ENCODE measurements at places on chromosomes 1 and 21.

- no peak for DNase-seq
These were observed 15.5 kb upstream of the LEPR start for GRCh38 chr1:65404941-65405340.

GRCh38 chr1:110700767-110701166 lies 26.0 kb upstream of the KCNA3 start:
- no peak for DNase-seq

GRCh38 chr1:109697066-109697465 lies 9.4 kb downstream of the GSTM1 start:
- DNase-seq = no peak

DNA sequence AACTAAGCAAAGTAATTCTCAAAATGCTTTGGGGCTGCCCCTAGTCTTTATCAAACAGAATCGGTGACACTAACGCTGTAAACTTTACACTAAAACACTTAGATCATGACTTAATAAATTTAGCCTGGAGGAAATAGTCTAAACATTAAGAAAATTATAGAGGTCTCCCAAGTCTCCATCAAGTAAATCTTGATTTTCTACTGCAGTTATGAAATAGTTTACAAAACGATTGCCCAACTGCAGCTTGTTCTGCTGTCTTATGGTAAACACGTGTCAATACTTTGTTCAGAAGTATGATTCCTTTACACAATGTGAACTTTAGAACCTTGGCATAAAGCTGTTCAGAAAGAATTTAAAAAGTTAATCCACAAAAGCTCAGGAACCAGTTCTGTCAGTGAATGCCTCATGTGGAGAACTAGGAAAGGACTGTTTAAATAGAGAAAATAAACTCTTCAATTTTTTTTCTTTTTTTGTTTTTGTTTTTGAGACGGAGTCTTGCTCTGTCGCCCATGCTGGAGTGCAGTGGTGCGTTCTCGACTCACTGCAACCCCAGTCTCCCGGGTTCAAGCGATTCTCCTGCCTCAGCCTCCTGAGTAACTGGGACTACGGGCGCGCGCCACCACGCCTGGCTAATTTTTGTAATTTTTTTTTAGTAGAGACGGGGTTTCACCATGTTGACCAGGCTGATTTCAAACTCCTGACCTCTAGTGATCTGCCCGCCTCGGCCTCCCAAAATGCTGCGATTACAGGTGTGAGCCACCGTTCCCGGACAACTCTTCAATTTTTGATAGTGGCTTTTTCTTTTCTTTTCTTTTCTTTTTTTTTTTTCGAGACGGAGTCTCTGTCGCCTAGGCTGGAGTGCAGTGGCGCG lies 1.6 kb downstream of the DDI2 start:
- DNase-seq = no peak

DNA sequence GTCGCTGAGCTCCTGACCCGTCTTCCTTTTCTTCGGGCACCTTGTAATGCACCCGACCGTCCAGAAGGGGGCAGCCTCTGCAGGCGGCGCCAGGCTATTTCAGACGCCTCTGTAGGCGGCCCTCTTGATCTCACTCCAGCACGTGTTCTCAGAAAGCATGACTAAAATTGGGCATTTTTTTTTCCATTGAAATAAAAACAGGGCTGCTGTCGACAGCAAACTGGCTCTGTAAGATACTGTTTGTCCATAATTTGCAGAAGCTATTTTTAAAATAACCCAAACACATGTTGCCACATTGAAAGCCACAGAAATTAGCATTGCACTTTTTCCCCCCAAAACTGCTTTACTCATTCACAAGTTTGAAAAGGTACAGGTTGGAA lies 78.0 kb downstream of the STUM start:
- DNase-seq = peak; percentile 83

- no peak for DNase-seq
These were observed 15.7 kb downstream of the HYI start for GRCh38 chr1:43438006-43438405.

DNA sequence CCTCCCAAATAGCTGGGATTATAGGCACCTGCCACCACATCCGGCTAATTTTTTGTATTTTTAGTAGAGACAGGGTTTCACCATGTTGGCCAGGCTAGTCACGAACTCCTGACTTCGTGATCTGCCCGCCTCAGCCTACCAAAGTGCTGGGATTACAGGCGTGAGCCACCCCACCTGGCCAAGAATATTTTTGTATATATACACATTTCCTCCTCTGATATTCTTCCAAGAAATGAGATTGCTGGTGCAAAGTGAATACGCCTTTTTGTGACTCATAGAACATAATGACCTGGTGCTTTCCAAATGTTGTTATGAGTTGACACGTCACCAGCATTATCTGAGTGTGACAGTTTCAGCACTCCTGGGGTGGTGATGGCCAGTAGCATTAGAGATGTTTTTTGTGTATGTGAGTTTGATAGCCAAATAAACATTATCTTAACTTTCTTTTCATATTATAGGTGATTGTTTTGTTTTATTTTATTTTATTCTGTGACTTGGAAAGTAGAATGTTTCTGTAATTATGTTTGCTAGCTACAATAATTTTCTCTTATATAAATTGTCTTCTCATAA lies 54.9 kb downstream of the KCNK1 start:
- no peak for DNase-seq

DNA sequence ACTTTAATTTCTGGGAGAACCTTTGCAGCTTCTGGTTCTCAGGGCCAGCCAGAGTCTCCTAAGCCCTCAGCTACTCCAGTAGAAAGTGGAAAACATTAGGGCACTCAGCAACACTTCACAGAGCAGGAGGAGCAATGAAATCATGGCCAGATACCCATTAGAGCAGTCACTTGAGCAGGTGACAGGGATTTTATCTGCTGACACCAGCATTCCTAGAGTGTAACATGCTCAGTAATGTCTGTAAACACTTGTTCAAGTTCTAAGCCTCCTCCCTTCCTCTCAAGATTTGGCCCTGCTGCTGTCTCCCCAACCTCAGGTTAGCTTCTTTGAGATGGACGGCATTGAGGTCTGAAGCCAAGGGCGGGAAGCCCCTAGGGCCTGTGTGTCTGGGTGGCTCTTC lies 218.0 kb downstream of the GRIK3 start:
- DNase-seq = no peak

- peak; percentile 19 for DNase-seq
These were observed 18.5 kb downstream of the PLA2G2D start for GRCh38 chr1:20100632-20101355.

DNA sequence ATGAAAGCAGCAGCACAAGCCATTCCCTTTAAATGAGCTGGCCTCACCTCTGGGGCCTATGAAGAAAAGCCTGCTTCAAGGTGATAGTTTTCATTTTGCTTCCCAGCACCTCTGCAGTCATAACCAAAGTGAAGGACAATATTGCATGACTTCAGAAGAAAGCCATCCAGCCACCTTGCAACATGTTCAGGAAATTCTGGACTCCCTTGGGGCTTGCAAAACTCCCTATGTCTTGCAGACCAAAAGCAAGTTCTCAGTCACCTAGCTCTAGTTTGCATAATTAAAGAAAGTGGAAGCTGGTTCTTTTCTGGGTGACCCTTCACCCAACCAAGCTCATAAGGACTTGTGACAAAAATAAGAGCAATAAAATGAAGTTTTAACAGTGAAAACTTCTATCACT lies 87.6 kb downstream of the GFI1 start:
- no peak for DNase-seq

DNA sequence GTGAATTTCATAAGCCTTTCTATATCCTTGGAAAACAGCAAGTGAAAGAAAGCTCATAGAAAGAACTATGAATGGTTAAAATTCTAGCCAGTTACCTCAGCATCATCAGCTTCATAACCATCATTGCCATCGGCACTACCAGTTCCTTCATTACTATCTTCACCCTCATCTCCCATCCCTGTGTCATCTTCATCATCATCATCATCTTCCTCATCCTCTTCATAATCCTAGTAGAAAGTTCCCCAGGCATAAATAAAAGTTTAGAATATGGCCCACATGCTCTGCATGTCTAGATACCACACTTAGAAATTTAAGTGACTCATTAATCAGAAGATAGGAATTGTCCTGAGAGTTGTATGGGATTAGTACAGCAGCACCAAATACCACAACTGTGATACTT lies 49.0 kb downstream of the TPR start:
- no peak for DNase-seq

DNA sequence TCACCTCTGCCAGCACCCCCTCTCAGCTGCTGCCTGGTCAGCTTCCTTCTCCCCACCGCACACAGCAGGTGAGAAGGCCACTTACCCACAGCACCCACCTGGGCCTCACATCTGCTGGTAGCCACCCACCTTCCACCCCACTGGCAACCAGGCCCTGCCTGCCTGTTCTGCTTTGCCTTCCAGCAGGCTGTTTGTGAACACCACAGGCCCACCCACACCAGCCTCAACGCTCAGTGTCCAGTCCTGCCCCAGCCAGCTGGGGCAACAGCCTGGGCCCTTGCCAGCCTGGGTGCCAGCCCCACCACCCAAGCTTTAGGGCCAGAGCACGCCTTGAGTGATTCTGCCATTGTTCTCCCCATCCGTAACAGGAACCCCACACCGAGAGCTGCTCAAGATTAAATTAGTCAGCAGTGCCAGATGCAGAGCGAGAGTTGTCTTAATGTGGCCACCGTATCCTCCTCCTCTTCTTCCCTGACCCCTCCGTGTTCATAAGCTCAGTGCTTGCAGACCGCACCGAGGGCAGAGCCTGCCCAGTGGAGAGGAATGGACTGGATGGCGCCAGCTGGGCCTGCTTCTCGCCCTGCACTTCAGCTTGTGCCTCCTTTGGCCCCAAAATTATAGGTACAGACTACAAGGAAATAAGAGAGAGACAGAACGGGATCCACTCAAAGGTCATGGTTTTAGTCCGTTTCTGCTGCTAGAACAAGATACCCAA lies 120.3 kb upstream of the COL6A1 start:
- no peak for DNase-seq

DNA sequence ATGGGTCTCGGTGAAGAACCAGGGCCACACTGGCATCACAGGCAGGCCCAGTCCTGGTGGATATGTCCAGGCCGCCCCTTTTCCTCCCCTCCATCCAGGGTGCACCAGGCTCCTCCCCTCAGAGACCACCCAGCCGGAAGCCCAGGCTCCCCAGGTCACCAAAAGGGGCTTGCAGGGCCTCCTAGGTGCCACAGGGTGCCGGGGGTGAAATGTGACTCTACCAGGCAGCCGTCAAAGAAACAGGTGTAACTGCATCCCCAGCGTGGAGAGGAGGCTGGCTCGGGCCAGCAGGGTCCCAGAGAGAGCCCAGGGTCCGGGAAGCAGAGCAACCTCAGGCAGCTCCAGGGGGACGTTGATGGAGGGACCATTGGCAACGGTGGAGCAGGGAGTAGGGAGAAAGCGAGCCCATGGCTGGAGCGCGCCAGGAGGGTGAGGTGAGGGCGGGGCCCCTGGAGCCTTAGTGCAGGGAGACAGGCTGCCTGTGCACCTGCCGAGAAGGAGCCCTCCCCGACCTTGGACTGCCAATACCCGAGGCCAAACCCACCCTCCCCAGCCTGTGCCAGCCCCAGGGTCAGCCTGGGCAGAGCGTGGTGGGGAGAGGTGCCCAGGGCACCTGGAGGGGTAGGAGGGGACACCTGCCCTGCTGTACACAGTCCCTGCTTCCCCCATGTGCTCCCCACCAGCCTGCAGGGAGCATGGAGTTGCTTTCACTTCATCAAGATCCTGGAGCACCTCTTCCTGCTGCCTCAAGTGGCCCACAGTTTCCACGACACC lies 48.3 kb upstream of the POFUT2 start:
- no peak for DNase-seq

GRCh38 chr1:157106813-157107189 lies 7.2 kb upstream of the ETV3L start:
- no peak for DNase-seq

DNA sequence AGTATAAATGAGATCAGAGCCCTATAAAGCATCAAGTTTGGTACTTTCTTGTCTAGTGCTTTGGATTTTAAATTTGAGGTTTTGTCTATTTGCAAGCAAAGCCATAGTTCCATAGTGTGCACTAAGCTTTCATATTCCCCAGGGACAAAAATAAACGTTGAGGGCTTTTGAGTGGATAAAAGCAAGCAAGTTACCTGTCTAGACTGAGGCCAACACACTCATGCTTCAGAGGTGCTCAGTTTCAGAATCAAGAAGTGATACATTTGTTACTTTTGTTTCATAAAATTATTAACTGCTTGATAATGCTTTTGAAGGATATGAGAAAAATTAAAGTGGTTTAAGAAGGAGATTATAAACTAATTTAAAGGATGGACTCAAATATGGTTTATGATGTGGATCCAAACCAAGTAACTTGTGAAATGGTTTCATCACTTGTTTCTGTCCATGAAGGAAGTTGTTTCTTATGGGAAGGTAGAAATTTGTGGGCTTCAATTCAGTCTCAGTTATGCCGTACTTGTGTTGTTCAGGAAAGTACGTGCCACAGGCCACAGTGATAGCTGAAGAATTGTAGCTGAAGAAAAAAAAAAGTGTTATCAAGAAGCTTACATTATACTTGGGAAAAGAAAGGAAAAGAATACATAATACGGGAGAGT lies 71.2 kb downstream of the CHRM3 start:
- no peak for DNase-seq

DNA sequence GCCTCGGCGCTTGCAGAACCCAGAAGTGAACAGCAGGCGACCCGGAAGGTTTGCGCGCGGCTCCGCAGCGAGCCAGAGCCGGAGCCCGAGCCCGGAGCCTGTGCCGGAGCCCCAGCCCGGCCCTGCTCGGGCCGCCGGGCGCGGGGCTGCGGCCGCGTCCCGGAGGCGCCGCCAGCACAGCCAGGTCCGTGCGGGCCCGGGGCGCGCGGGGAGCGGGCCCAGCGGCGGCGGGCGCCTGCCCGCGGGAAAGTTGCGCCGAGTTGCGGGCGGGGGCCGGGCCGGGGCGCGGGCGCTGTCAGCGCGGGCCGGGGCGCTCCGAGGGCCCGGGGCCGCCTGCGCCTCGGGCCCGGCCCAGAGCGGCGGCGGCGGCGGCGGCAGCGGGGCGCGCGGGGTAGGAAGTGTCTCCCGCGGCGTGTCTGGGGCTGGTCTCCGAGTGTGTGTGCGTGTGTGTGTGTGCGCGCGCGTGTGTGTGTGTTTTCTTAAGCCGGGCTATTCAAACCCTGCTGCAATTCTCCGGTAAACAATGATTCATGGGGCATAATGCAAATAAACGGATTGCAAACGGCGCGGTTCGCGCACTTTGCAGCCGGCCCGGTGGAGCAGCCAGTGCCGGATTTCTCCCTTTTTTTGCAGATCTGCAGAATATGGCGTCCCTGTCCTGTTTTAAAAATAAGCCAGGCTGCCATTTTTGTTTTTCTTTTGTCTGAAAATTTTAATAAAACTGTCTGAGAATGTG lies at the start of gene ZNF362:
TSS of gene ZNF362 (plus strand) at position 22 of the 736 bp plus-strand sequence. CDS start 14,083 bp downstream, outside the sequence.
- peak; percentile 78 for DNase-seq
